GM23338 (cell line): ENCODE measurements at places on chromosomes 1 and 21.
A peak's percentile ranks its signal among the peaks of the same experiment; 100 is the strongest.

- DNase-seq: no peak
Measured at GRCh38 chr1:27331922-27332321, 9.9 kb upstream of the SYTL1 start.

GRCh38 chr21:42595283-42596187 lies 57.9 kb upstream of the PDE9A start:
- DNase-seq: no peak

GRCh38 chr1:23362218-23362713 lies 7.4 kb downstream of the ZNF436 start:
- DNase-seq: no peak

DNA sequence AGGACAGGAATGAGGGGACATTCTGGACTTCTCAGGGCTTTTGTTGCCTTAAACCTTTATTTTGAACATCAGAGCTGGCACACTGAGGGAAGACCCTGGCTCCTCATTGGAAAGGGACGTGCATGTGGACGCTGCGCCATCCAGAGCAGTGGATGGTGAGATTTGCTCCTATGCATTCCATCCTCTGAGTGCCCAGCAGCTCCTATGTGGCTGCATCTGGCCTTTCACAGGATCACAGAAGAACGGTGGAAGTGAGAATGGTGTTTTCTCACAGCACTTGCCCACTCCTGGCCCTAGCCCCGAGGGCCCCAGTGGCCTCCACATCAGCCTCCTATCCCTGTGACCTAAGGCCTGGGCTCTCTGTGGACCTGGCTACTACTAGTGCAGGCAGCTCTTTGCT lies 20.6 kb upstream of the CCDC190 start:
- DNase-seq: no peak

- DNase-seq: no peak
Measured at GRCh38 chr21:27240839-27241238, 274.0 kb upstream of the ADAMTS5 start.

DNA sequence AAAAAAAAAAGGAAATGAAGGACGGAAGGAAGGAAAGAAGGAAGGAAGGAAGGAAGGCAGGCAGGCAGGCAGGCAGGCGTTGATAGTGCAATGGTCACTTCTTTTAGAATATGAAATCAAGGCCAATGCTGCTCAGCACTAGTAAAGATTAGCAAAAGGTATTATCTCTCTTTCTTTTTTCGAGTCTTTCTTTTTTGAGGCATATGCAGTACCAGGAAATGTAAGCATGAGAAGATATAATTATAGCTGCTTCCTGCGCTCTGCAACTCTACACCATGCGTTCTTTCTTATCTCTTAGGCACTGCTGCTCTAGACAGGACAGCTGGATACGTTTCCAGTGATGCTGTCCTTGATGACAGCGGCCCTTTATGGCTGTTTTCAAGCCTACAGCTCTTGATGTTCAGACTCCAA lies 1512.5 kb upstream of the B3GALT2 start:
- no peak for DNase-seq

DNA sequence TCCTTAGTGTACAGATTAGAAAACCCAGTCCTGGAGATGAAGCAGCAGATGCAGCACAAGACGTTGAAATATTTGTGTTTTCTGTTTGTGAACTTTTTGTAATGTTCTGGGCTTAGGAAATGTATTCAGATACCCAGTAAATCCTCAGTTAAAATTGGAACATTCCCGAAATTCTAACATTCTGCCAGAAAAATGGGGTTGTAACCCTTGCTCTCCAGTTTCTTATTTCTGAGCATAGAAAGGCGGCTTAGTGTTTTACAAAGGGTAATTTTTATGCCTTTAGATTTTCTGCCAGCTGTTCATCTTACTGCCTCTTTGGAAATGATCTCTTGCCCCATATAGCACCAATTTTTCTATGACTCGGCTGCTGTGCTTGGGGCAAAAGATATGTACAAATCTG lies 20.6 kb downstream of the DDI2 start:
- DNase-seq: no peak

DNA sequence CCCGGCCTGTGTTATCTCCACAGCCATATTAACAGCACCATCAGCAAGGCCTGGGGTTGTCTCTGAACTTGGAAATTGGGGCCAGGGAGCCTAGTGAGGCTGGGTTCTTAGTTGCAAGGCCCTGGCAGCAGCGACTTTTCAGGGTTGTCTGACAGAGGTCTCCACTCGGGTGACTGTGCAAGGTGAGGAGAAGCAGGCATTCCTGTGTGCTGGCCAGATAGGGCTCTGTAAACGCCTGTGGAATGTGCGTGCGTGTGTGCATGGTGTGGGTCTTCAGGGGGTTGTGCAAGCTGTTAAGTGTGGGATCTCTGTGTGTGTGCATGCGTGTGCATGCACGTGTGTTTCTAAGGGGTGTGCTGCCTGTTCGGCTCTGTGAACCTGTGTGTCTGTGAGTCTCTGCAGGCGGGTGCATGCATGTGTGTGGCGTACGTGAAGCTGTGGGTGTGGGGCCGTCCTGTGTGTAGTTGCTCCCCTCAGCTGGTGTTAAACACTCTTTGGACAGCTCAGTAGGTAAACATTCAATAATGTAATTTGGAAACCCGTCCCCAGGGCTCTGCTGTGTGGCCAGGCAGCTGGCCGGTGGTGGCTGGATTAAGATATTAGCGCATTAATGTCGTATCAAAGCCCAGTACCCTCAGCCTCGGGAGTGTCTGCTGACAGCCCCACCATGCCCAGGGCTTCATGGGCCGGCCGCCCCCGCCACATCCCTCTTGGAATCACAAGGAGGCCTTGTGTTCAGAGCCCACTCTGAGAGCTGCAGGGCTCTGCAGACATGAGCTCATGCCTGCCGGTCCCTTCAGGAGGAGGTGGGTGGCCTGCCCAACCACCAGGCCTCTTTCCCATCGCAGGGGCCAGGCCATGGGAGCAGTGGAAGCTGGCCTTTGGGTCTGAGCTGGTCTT lies 189.9 kb downstream of the FOXD2 start:
- no peak for DNase-seq

DNA sequence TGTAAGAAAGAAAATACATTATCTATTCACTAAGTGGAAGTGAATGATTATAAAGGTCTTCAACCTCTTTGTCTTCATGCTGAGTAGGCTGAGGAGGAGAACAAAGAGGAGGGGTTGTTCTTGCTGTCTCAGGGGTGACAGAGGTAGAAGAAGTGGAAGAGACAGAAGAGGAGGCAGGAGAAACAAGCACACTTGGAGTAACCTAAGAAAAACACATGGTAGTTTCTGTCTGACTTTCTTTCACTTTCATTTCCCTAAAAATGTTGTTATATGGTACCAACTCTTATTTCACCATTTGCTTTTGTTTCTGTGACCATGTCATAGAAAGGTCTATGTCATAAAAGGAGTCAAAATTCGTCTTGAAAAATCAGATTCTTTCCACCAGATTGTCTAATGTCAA lies 696.6 kb upstream of the BRINP3 start:
- DNase-seq: peak; percentile 21

DNA sequence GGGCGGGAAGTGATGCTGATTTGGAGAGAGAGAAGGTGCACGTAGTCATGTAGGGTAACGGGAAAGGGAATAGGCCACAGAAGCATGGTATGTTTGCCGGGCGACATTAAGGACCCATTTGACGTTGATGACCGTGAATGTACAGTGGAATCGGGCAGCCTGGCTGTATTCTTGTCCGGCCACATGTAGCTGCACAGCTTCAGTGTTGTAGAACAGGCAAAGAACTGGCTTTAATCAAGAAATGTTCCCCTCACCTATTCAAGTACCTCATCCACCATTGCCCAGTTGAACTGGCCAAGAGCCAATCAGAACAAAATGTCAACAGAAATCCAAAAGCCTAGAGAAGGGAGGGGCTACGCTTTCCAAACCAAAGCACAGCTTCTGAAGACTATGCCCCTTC lies 104.8 kb downstream of the DHRS3 start:
- DNase-seq: no peak

GRCh38 chr1:6477039-6477820 lies 11.3 kb upstream of the TNFRSF25 start:
- no peak for DNase-seq

DNA sequence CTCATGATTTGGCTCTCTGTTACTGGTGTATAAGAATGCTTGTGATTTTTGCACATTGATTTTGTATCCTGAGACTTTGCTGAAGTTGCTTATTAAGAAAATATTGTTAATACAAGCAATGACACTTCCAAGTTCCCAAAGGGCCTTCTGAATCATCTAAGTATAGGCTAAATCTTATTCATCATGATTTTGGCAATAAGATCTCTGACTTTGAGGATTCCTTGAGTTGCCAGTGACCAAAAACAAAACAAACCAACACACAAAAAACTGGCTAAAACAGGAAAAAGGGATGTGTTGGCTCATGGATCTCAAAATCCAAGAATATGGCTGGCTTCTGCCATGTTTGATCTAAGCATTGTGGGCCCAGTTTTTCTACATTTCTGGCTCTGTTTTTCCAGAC lies 163.4 kb downstream of the HHIPL2 start:
- DNase-seq: no peak

DNA sequence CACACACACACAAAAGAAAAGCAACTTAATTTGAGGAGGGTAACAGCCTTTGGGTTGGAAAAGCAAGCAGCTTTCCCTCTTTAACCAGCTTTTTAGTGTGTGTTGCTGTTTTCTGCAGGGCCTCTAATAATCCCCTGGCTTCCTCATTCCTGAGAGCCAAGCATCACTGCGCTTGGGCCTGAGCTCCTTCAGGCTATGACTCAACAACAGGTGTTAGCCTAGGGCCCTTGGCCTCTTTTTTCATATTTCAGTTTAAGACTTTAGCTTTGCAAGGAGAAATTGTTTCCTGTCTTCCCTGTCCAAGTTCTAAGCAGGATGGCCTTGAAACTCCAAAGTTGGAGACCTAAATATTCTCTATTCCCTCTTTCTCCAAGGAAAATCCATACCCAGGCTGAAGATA lies 26.2 kb upstream of the SNX27 start:
- no peak for DNase-seq

DNA sequence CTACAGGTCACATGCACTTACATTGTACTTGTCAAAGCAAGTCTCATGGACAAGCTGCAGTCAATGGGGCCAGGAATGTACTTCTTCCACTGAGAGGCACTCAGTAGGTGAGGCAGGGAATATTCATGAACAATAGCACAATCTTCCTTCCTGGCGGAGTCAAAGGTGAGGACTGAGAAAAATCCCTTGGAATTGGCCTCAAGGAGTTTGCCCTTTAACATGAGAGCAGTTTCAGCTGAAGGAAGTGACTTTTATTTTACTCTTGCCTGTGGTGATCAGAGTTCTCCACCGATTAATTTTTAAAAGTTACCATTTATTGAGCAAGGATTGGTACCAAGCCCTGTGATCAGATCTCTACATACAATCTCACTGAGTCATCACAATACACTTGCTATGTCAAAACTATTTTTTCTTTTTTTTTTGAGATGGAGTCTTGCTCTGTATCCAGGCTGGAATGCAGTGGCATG lies 11.2 kb upstream of the AK2 start:
- no peak for DNase-seq

DNA sequence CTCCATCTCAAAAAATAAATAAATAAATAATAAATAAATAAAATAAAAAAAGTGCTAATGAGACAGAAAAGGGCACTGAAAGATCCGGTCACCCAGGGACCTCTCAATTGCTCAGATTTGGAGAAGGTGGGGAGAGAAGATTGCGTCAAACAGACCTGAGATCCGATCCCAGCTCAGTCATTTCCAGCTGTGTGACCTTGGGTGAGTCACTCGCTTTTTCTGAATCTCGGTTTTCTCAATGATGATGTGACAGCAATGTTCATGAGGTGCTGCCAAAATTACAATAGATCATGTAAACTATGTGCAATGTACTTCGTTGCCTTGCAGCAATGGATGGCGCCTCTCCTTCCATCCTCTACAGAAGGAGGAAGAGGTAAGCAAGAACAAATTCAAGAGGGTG lies 11.1 kb upstream of the MEF2D start:
- DNase-seq: no peak

DNA sequence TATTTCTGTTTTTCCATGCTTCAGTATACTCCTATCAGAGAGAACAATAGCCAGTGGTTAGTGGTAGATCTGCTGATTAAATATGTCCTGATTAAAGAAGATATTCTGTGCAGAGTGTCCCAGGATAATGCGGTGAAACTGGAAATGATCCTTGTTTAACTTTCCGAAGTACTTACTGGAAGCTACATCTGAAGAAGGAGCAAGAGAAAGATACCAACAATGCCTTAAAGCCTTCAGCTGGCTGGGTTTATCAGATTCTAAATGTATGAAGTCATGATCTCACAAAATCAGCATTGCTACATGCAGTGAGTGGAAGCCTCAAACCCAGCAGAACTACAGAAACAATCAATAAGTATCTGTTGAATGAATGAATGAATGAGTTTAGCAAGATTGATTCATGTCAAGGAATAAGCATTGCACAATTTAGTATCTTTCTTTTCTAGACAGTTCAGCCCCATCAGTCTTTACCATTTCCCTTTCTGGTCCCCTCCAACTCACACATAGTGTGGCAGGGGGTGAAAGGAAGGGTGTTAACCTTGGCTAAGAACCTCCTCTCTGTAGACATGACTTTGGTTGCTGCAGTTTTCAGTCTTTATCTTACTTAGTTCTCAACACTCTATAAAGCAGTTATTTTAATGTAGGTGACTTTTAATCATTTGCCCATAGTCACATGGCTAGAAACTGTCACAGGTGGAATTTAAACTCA lies 24.7 kb upstream of the DNASE2B start:
- no peak for DNase-seq

DNA sequence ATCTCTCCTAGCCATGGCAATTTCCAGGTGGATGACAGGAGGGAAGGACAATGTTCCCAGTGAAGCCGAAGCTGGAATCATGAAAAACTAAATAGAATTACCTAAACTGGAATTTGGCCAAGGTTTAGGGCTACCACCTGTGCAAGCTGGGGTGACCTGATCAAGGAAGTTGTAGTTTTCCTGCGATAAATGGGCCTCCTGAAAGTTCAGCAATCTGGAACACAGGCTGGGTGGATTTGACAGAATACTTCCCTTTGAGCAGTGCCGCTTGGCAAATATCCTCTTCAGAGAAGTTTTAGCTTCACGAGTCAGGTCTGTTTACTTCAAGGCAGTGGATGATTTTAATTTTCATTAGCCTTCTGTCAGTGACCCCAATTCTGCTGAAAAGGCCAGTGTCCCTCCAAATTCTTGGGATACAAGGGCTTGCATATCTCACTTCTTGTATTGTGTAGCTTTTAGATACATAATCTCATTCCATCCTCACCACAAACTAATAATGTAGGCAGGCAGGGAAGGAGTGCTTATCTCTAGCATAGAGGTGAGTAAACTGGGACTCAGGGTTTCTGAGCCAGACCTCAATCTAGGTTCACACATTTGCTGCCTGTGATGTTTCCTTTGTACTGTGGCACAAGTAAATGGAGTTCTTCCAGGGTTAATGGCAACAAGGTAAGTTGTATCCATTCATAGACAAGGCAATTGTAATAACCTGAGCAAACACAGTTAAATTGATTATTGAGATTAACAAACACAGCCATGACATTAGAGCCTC lies 349.4 kb downstream of the NUF2 start:
- DNase-seq: no peak

DNA sequence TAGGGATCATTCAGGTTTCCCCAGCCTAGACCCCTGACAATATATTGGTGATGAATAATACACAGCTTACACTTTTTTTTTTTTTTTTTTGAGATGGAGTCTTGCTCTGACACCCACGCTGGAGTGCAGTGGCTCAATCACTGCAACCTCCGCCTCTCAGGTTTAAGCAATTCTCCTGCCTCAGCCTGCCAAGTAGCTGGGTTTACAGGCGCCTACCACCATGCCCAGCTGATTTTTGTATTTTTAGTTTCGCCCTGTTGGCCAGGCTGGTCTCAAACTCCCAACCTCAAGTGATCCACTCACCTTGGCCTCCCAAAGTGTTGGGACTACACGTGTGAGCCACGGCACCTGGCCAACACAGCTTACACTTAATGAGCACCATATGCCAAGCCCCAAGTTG lies 7.2 kb downstream of the VASH2 start:
- no peak for DNase-seq

- DNase-seq: no peak
Measured at GRCh38 chr21:31660259-31660565, 719 bp downstream of the SOD1 start.
